ENCODE measurements at places on chromosomes 12 and 14.

- DNase-seq, result no peak
Observed at GRCh38 chr12:108852674-108853309, 4.6 kb downstream of the SSH1 start.

DNA sequence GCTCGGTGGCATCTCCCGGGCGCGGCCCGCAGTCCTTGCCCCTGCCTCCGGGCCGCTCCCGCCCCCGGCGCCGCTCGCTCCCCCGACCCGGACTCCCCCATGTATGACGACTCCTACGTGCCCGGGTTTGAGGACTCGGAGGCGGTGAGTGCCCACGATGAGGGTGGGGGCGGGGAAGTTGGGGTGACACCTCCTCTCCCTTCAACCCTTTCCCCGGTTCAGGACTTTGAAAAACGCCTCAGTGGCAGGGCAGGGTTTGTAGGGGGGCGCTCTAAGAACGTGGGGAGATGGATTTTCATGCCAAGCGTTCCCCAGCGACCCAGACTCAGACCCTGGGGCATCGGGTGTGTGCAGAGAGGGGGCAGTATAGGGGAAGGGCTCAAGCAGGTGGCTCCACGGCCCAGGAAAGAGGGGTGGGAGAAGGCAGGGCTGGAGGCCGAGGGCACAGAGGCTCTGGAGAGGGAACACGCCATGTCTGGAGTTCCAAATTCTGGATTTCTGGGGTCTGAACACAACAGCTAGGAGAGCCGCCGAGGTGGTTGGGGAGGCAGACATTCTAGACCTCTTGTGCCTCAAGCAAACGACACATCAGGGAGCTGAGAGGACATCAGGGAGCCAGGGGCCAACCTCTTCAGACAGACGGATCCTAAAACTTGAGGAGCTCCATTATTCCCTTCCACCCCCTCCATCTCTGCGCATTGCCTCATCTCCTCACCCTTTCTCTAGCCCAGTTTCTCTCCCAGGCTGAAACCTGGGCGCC, 715 bp downstream of the CACNB3 start:
- DNase-seq, result no peak

- DNase-seq, result no peak
Observed at GRCh38 chr12:27756670-27757195, 23.3 kb upstream of the KLHL42 start.

DNA sequence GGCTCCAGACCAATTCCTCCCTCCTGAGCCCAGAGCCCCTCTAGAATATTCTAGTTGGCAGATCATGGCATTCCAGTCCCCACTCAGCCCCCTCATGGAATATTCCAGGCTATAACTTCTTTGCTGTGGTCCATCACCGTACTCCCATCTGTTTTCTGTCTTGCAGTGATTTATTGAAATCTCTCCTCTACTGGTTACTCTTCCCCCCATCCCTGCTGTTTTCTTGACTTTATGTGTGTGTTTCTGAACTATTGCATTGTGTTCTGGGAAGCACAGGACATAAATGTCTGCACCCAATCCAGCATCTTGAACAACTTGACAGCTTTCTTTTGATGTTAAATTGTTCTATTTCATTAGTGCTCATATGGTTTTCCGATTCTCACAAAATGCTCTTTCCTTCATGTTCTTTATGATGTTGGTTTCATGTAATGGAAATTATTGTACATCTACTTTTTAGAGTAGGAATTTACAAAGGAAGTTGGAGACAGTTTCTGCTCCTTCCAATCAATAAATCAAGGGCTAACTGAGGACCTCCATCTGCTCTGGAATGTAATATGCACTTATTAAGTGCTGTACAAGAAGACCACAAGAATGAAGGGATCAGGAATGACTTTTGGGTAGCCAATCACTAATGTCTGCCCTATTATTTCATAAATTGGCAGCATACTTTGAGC, 26.3 kb downstream of the PDE6H start:
- no peak for DNase-seq

GRCh38 chr12:39878753-39879152, 227.1 kb downstream of the SLC2A13 start:
- no peak for DNase-seq

GRCh38 chr14:25049093-25049567, 817 bp downstream of the STXBP6 start:
- DNase-seq, result no peak

GRCh38 chr12:95709152-95709551, 81.4 kb downstream of the NTN4 start:
- DNase-seq, result no peak

Measured in activated CD8-positive, alpha-beta memory T cell treated with anti-CD3 and anti-CD28 coated beads for 1 hour (primary cell).